ENCODE measurements at places on chromosomes 11 and 22.

- no peak for DNase-seq
Observed at GRCh38 chr11:130979386-130979972, 63.2 kb upstream of the SNX19 start.

- no peak for DNase-seq
Observed at GRCh38 chr22:20173246-20173645, 22.4 kb upstream of the CCDC188 start.

GRCh38 chr11:8807544-8808225 is 103.3 kb upstream of the AKIP1 start:
- DNase-seq = no peak

DNA sequence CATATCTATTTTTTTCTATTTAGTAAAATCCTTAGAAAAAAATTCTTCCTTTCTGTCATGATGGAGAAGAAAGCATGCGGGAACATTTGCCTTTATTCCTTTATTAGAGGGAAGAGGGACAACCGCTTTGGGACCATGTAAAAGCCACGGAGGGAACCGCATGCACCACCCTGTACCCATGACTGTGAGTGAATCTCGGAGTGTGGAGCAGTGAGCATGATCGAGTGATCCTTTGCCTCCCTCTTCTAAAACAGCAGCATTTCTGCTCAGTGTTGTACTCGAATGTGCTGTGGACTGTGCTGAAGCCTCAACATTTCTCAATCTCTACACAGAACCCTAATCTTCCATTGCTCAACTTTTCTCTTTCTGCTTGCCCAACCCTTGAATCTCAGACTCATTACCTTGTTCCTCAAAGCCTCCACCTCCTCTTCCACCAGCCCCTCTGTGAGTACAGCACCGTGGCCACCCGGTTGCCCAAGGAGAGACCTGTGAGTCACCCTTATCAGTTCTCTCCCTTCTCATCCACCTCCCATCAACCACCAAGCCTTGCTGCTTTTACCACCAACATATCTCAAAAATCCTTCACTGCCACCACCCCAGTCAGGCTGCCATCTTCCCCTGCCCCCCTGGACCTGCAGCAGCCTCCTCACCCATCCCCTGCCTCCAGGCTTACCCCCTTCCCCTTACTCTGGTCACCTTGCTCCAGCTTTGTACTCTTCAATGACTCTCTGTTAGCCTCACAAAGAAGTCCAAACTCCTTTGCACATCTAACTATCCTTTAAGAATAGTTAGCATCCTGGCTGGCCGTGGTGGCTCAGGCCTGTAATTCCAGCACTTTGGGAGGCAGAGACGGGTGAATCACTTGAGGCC is 103.1 kb downstream of the NAT10 start:
- no peak for DNase-seq

DNA sequence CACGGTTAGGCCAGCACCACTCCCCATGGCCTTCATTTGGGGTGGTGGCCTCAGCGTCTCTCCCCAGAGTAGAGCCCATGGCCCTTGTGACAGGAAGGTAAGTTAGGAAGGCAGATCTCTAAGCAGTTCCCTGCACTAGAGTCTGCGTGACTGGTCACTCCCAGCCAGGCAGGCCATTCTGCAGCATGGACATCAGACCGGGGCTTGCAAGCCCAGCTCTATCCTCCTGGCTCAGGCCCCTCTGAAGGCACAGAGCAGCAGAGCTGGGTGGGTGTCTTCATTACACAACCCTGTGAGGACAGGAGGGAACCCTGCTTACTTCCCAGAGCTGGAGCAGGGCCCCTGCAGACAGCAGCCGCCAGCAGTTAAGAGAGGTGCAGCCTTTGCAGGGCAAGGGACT is 77.3 kb downstream of the PIWIL3 start:
- DNase-seq = no peak

DNA sequence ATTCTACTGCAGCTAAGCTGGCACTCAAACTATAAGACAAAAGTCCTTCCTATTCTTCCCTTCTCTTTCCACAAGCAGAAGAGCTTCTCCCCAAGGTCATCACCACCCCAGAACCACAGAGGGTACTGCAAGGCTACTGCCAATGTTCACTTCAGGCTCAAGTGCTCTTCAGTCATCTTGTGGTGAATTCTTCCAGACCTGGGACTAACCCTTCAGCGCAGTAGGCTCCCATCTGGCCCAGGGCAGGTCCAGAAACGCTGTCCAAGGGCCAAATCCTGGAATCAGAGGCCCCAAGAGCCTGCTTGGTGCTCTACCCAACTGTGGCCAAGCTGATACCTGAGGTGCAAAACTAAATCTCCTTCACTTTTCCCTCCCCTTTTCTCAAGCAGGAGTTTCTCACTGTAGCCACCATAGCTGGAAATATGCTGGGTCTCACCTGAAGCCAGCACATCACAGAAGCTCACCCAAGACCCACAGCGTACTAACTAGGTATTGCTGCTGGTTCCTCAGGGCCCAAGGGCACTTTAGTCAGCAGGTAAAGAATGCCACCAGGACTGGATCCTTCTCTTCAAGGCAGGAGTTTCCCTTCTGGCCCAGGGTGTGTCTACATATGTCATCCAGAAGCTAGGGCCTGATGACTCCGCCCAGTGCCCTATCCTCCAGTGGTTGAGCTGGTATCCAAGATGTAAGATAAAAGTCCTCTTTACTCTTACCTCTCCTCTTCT is 27.8 kb downstream of the FCHSD2 start:
- no peak for DNase-seq

- DNase-seq = no peak
Observed at GRCh38 chr11:80309301-80309700, 868.5 kb upstream of the TENM4 start.

GRCh38 chr22:45210991-45211390 is 29.7 kb downstream of the KIAA0930 start:
- no peak for DNase-seq

- DNase-seq = peak; percentile 66
Observed at GRCh38 chr22:39514373-39514973, 5.9 kb upstream of the ATF4 start.

GRCh38 chr22:21657360-21658032 is 8.3 kb upstream of the PPIL2 start:
- no peak for DNase-seq

GRCh38 chr22:23086787-23087186 is 16.5 kb downstream of the GNAZ start:
- no peak for DNase-seq

GRCh38 chr11:10155793-10156490 is 138.1 kb downstream of the SBF2 start:
- no peak for DNase-seq

- peak; percentile 86 for DNase-seq
Observed at GRCh38 chr11:69479591-69480271, 1.7 kb upstream of the LINC01488 start.

GRCh38 chr11:128745311-128746136 is 51.7 kb downstream of the FLI1 start:
- no peak for DNase-seq

- no peak for DNase-seq
Observed at GRCh38 chr11:125319649-125320048, 155.1 kb downstream of the PKNOX2 start.

Measured in tibial artery (tissue), 4 donors.